ENCODE measurements at places on chromosomes 12 and 14.

- no peak for DNase-seq
Observed at GRCh38 chr12:129901254-129901653, 2.6 kb downstream of the TMEM132D start.

DNA sequence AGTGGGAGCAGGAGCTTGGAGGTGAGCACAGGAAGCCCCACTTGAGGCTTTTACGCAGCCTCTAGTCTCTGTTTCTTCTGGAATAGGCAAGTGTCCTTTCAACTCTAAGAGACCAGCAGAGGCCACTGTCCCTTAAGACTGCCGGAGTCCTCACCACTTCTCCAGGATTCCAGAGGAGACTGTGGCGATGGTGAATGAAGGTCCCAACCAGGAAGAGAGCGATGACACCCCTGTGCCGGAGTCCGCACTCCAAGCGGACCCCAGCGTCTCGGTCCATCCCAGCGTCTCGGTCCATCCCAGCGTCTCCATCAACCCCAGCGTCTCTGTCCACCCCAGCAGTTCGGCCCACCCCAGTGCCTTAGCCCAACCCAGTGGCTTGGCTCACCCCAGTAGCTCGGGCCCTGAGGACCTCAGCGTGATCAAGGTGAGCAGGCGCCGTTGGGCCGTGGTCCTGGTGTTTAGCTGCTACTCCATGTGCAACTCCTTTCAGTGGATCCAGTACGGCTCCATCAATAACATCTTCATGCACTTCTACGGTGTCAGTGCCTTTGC lies 442 bp downstream of the FLVCR2 start:
- no peak for DNase-seq

- DNase-seq, result no peak
Observed at GRCh38 chr12:52617403-52617785, 965 bp downstream of the KRT73 start.

GRCh38 chr14:75340921-75341320 lies 62.3 kb downstream of the FOS start:
- DNase-seq, result peak; percentile 38

- no peak for DNase-seq
Observed at GRCh38 chr14:39366460-39367386, 65.5 kb downstream of the FBXO33 start.

GRCh38 chr14:34338056-34338455 lies 124.0 kb downstream of the SPTSSA start:
- no peak for DNase-seq

DNA sequence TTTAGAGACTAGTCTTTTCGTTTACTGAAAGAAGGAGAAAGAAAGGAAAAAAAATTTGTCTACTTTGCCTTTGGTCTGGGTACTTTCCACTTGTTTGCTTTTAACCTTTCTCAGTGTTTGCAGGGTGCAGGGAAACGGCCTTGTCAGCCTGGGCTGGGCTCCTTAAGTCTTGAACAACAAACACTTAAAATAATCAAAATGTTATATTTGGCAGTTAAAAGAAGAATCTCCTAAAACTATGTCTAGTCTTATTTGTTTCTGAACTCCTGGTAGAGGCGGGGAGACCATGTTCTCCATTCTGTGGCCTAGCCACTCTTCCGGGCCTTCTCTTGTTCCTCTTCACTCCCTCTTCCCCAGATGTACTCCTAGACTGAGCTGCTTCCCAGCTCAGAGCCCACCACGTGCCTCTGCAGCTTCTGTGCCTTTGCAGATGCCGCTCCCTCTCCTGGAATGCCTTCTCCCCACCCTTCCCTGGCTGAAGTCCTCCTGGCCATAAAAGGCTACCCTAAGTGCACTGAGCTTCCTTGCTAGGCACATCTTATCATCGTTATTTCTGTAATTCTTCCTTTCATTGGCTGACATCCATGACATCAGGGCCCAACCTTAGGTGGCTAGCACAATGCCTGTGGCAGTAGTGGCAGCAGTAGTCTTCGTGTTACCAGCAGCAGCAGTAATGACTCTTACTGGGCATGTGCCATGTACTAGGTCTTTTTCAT lies 432.9 kb downstream of the ZFP36L1 start:
- no peak for DNase-seq

- DNase-seq, result no peak
Observed at GRCh38 chr14:65566820-65567522, 154.4 kb downstream of the FUT8 start.

GRCh38 chr12:63820427-63820826 lies 24.1 kb upstream of the SRGAP1 start:
- no peak for DNase-seq

GRCh38 chr12:47988073-47989022 lies 15.9 kb downstream of the COL2A1 start:
- no peak for DNase-seq

DNA sequence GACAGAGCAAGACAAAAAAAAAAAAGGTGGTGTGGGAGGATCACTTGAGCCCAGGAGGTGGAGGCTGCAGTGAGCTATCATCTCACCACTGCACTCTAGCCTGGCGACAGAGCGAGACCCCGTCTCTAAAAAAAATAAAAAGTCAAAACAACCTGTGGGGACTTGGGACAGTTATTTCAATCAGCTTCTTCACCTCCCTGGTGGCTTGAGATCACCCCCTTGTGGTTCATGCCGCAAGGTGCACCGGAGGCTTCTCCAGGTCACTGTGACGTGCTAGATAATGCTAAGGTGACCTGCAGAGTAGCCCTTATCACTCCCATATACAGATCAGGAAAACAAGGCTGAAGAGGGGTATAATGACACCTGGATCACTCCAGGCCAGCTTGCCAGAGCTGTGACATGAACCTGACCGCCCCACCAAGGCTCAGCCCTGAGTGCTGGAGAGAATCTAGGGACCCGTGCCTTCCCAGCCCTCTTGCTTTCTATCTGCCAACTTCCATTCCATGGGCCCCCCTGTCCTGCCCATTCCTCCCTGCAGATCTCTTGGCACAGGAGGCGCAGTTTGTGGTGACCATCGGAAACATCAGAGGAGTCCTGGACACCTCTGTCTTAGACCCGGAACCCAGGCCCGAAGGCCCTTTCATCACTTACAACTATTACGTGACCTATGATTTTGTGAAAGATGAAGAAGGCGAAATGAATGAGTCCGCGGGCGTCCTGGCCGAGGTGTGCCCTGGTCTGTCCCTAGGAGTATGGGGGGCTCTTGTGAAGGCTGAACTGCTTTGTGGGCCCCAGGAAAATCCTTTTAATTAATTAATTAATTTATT lies 8.1 kb downstream of the LRRC43 start:
- DNase-seq, result no peak

GRCh38 chr14:28294834-28295440 lies 471.6 kb upstream of the FOXG1 start:
- no peak for DNase-seq

DNA sequence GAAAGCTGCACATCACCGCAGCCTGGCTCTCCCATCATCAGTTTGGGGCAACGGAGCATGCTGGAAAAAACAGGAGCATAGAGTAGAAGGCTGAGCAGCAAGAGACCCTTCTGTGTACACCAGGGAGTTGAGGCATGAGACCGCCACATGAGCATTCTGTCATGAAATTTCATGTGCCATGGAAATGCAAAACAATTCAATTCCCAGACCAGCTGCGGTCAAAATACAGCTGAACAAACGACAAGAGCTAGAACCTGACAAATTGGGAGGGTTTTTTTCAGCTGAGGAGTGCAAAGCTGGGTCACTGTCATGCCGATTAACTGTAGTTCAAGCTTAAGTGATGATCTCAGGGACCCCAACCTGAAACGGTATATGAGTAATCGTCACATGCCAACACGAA lies 37.1 kb downstream of the TMEM30B start:
- DNase-seq, result no peak

- DNase-seq, result no peak
Observed at GRCh38 chr14:101845496-101845895, 84.0 kb downstream of the PPP2R5C start.

DNA sequence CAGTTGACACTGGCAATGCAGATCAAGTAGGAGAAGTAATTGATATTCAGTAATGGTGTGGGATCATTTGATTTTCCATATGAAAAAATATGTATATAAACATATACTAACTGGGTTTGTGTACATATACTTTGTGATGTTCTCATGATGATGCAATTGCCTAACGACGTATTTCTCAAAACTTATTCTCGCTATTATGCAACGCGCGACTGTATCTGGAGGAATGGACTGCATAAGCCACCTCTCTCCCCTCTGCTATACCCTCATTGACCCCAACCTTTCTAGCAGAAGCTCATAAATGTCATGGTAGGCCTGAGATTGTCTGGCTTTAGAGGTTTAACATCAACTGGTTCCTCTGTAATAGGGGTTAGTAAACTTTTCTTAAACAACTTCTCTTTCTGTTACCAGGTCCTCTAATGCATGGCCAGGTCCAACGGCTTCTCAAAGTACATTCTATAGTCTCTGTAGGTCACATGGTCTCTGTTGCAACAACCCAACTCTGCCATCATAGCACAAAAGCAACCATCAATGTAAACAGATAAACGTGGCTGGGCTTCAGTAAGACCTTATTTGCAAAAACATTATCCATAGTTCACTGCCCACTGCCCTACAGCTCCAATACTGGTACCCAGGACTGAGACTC lies 59.3 kb downstream of the FOXN3 start:
- DNase-seq, result no peak

DNA sequence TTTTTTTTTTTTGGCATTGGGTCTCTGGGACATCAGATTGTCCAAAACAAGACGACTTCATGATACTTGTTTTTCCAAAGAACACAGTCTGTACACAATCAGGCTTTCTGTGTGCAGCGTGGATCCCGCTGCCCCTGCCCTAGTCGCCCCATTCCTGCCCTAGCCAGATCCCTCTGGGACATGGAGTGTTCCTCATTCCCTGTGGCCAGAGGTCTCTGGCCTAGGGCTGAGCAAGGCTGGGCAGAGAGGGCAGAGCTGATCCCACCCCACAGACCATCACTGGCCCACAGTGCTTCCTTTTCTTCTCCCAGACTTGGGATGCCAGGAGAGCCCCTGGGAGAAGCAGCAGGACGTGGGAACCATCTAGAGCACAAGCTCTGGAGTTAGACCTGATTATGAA lies 20.9 kb upstream of the EIF2B2 start:
- DNase-seq, result no peak

DNA sequence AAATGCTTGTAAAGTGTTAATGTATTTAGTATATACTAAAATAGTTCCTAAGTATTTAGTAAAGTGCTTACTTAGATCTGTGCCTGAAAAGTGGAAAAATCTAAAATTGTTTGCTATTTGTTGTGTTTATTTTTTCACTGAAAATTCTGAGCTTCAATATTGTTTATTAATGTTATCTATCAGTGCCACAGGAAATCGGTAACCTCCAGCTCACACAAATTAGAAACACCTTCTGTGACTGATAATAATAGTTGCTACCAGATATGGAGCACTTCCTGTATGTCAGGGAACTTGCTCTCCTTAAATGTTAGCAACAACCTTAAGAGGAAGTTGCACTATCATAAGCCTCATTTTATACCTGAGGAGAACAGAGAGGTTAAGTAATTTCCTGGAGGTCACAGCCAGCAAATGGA lies 723 bp upstream of the LRP10 start:
- DNase-seq, result no peak

GRCh38 chr12:29050503-29050902 lies 98.6 kb upstream of the FAR2 start:
- DNase-seq, result no peak

DNA sequence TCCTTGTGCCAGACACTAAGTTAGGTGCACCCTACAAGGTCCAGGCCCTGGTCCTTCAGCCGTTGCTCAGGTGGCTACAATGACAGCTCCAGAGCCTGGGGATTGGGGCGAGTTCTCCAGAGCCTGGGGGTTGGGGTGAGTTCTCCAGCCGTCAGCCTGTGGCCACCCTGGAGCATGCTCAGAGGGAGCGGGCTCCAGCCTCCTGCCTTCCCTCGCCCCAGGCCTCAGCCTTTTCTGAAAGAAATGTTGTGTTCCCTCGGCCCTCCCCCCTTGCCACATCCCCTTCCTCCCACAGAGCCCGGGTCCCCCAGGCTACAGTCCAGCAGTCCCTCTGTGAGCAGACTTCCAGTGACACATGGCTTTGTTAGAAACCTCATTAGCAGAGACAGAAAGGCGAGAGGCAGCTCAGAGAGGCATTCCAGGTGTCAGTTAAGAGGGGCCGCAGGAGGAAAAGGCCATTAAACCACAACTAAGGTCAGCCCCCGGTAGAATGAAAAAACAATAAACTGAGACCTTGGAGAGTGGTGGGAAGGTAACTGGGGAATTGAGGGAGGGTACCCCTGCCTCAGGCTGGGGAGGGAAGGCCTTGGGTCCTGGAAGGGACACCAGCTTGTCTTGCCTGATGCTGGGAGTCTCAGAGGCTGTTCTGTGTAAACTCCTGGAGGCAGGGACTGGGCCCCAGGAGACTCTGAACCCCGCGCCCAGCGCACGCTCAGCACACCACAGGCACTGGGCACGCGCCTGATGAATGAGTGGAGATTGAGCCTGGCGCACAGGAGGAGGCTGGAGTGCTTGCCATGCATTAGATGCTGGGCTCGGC lies 23.1 kb upstream of the COL2A1 start:
- DNase-seq, result no peak

DNA sequence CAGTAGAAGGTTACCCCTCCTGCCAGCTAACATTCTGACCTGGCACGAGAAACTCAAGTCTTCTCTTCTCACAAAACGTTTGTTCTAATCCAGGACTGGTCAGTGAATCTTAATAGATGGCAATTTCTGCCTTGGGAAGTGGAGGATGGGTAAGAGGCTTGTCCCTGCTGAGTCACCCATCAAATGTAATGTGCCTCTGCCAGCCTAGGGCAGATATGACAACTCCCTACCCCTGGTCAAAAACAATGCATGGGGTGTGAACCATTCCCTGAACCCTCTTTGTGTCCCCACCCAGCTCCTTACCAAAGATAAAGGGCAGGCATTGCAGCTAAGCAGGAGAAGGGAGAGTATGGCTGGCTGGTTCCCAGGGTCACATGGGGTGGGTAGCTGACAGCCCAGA lies 1052.9 kb downstream of the GALC start:
- no peak for DNase-seq

GRCh38 chr12:49577589-49578315 lies 9.8 kb upstream of the MCRS1 start:
- no peak for DNase-seq

- no peak for DNase-seq
Observed at GRCh38 chr12:132824053-132824452, 4.6 kb downstream of the GOLGA3 start.

DNA sequence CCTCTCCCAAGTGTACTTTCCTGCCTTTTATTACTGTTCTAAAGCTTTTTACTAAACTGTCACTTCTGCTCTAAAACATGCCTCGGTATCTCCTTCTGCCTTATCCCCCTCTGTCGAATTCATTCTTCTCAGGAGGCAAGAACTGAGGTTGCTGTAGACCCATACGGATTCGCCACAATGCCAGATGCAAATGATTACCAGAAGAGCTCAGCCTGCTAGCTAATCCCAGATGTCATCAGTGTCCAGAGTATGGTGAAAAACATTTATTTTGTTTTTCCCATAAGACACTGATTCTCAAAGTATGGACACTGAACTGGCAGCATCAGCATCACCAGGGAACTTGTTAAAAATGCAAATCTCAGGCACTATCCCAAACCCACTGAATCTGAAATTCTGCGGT lies 359.3 kb downstream of the TMTC2 start:
- DNase-seq, result no peak

DNA sequence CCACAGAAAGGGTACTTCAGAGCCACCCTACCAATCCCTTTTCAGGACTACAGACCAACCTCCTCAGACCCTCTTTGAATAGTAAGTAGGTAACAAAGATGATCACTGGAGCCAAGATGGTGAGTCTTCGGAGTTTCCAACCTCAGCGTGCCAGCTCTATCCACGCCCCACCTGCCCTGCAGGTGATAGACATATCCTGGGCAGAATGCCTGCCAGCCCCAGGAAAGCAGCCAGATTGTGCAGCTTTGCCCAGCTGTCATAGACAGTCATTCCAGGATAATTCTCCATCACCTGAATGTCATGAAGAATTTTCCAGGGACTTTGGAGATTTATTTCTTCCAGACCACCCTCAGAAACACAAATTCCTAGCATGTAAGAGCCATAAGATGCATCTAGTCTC lies 434.4 kb downstream of the RGS6 start:
- DNase-seq, result no peak

Measured in occipital lobe (tissue), 3 donors.